ENCODE measurements at places on chromosomes 5 and 9.
A peak's percentile ranks its signal among the peaks of the same experiment; 100 is the strongest.

DNA sequence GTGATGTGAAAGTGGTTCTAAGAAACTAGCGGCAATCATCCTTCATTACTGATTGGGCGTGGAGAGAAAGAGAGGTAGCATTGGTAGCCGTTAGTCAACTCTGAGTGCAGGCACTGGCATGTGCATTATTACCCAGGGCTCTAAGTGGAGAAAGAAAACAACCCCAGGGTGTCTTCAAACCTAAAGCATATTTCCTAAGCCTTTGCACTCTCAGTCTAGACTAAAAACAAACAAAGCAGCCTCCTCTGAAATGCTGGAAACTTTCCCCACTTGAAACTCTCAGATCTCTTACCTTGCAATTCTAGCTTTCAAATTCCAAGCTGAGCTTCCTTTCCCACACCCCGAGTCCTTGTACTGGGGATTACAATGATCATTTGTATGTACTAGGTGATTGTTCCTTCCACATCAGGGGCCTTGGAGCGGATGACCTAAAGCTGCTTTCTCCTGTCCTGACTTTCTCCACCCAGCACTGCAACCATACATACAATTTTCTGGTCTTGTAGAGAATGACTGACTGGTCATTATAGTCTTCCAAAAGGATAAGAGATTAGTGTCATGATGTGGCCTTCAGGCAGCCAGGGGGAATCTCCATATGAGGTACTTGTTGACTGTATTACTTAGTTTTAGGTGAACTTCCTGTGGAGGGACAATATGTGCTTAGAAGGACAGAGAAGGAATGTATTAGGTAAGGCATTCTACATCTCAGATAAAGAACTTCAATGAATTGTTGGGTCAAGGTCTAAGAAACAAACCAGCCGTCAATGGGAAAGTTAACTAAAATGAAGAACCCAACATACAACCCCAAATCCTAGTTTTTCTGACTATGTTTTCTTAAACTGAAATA is 98.3 kb upstream of the CDKN2B start:
- no peak for DNase-seq

DNA sequence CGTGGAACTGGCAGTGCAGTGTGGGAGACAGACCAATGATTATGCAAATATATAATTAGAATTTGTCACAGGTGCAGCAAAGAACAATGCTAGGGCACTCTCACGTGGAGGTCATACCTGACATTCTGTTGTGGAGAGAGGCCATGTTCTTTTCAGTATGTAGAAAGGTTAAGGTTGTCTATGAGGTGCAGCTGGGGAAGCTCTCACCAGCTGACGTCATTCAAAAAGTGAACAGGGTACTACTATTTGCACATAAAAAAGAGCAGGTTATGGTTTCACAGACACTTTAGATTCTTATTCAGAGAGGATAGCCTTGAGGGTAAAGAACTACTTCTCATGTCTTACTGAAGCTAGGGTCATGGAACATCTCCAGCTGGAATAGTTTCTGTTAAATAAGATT is 19.1 kb downstream of the SH3GL2 start:
- no peak for DNase-seq

DNA sequence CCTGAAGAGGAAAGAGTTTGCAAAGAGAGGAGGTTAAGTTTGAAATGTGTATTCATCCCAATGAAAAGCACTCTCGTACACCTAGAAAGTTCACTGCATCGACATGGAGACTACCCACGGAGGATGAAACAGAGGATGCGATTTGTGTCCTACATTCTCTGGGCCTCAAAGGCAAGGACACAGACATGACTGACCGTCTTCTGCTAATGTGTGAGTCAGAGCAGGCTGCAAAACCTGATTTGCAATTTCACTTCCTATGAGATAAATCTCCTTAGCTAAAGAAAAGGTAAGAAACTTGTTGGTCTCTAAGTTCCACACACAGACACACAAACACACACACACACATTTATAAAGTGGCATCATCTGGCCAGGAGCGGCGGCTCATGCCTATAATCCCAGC is 98.6 kb downstream of the GNAQ start:
- no peak for DNase-seq

GRCh38 chr5:31107091-31107518 is 86.4 kb upstream of the CDH6 start:
- DNase-seq, result no peak

- DNase-seq, result no peak
These were observed 62.7 kb downstream of the RETREG1 start for GRCh38 chr5:16554110-16554509.

DNA sequence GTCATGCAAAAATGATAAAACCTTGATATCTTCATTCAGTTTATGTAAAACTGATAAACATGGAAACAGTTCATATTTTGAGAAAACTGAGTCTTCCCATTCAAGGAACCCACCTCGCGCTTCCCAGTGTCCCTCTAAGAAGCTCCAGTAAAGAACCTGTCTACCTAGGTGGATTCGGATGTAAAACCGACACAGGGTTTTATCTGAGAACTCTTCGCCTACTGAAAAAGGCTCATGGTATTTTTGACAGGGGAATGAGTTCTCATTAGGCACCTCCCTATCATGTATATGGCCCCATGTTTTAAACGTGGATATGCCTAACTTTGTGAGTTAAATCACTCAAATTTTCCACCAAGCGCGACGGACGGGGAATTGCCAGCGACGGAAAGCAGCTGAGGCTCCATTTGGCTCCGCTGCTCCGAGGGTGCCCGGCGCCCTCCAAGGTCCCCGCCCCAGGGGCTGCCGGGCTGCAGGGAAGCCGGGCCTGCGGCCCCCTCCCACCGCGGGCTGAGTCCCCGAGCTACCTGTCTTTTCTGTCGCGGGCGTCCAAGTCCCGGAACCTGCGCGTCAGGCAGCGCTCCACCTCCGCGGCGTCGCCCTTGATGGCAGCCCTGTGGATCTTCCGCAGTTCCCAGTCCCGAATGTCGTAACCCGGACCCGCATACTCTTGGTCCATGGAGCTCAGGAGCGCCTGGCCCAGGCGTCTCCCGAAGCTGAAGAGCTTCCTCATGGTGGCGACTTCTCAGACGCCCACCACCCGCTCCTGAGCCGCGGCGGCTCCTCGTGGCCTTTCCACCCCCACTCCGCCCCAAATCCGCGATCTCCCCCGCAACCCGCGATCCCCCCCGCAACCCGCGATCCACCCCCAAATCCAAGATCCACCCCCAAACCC is 594 bp downstream of the ANKRD18A start:
- no peak for DNase-seq

DNA sequence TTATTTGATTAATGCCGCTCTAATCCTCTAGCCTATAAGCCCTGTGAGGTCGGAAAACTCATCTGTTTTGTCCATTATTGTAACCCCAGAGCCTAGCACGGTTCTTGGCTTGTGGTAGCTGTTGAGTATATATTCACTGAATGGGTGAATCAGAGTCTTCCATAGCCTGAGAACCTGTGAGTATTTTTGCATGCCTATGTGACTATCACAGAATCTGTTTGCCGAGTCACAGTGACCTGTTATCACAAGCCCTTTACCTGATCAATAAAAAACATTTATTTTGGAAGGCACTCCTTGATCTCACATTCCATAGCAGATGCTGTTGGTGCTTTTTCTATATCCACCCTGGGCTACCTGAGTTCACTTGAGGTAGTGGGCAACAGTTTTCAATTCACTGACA is 125.0 kb upstream of the STC2 start:
- no peak for DNase-seq

GRCh38 chr9:76150013-76150412 is 244.2 kb downstream of the RFK start:
- no peak for DNase-seq

DNA sequence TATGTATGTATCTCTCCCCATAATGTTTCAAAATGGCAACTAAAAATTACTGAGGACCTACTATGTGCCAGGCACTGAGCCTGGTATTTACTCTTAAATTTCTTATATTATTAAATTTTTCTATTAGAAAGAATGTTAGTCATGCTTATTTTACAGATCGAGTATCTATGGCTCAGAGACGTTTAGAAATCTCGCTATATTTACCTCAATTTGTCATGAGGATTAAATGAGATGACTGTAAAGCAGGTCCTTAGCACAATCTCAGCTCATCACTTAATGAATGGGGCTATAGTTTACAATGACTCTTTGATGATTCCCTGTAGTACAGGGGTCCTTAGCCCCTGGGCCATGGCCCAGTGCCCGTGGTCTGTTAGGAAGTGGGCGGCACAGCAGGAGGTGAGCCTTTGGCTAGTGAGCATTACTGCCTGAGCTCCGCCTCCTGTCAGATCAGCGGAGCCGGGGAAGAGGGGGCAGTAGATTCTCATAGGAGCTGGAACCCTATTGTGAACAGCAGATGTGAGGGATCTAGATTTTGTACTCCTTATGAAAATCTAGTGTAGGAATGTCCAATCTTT is 15.5 kb downstream of the ENC1 start:
- no peak for DNase-seq

DNA sequence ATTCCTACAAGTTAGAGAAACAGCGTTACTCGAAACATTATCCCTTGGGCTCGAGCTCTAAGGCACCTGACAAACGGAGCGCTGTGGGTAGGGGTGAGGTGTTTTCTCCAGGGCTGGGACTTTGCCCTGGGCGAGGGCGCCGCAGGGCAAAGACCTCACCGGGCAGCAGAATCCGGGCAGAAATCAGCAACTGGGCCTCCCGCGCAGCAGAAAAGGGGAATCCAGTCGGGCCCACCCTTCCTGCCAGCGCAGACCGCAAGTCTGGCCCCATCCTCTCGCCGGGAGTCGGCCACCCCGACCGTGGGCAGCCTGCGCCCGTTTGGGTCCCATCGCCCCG is 430 bp upstream of the MSH3 start:
- peak; percentile 65 for DNase-seq

GRCh38 chr9:91208837-91209236 is 152.9 kb downstream of the AUH start:
- DNase-seq, result no peak

- DNase-seq, result no peak
These were observed 20.2 kb upstream of the ZDHHC11 start for GRCh38 chr5:870956-871355.

GRCh38 chr5:34998058-34998789 is 49.5 kb downstream of the AGXT2 start:
- no peak for DNase-seq

- no peak for DNase-seq
These were observed 299.3 kb downstream of the ENC1 start for GRCh38 chr5:74341221-74341620.

GRCh38 chr5:57976506-57976905 is 483.4 kb downstream of the PLK2 start:
- DNase-seq, result no peak

- no peak for DNase-seq
These were observed 422.4 kb downstream of the IRX1 start for GRCh38 chr5:4018007-4018406.

GRCh38 chr5:156149213-156149612 is 177.8 kb upstream of the SGCD start:
- no peak for DNase-seq

DNA sequence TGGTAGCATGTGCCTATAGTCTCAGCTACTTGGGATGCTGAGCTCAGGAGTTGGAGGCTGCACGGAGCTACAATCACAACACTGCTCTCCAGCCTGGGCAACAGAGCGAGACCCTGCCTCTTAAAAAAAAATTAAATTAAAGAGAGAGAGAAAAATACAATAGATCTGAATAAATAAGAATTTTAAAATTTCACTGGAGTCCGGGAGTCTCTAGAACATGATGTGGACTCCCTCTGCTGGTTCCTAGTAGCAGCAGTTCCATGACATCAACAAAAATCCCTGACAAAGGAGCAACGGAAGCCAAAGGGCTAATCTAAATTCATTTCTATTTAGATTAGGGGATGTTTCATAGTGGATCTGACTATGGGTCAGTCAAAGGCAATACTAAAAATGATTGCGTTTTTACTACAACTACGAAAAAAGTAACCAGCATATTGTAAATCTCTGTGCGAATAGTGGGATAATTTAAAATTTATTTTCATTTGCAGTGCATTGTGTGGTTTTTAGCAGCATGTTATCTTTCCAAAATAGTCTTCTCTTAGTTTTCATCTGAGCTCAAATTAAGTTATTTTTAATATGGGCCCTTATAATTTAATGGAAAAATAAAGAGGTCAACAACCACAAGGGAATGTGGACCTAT is 6.7 kb downstream of the INIP start:
- peak; percentile 65 for DNase-seq

GRCh38 chr9:94212091-94212490 is 47.0 kb upstream of the ZNF169 start:
- DNase-seq, result peak; percentile 16
